ENCODE measurements at places on chromosomes 2 and 18.
A peak's percentile ranks its signal among the peaks of the same experiment; 100 is the strongest.

GRCh38 chr2:166067229-166067628 lies 60.6 kb downstream of the SCN1A start:
- no peak for DNase-seq

GRCh38 chr18:13257361-13257980 lies 38.9 kb downstream of the LDLRAD4 start:
- no peak for DNase-seq

DNA sequence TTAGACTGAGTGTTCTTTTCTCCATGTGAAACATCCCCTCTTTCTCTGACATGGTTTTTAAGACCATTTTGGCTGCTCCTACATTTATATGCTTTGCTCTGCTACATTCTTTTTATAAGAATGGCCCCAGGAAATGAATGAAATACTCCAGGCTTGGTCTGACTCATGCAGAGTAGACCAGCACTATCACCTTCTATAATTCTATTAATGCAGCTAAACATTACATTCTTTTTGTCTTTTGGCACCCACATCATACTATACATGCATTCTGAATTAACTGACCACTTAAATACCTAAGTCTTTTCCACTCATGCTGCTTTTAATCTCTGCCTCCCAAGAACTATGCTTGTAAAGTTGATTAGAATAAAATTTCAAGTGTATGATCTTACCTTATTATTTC lies 94.1 kb downstream of the AAK1 start:
- DNase-seq: no peak

DNA sequence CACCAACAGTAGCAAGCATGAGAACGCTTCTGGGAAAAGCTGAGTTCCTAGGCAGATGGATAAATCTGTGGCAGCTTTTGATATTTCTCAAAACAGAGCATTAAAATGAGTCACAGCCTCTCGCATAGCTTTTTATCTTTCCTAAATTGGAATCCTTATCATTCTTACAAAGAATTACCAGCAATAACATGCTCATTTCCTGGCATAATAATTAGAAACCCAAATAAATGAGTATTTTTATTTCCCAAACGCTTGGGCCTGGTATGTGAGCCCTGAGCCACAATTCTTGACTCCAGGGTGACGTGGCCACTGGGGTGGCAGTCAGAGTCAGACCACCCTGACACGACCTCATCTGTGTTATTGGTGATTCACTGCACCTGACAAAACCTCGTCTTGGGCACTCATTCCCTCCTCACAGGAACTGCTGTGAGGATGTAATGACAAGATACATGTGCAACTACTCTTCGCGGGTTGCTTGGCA lies 210.7 kb downstream of the ARL4C start:
- peak; percentile 41 for DNase-seq

DNA sequence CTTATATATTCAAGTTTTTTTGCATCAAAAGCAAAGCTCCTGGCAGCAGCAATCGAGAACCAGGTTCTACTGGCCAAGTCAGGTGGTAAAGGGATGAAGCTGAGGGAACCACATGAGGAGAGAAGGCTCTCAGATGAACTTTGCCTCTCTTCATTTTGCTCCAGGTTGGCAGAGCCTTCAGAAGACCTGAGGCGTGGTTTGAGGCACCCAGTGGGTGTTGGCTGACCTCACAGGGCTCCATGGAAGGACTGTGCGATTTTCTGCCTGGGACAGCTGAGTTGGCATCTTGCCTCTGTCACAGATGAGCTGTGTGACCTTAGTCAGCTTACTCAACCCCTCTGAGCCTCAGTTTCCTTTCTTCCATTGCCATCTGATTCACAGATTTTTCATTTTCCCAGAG lies 89.0 kb downstream of the INSIG2 start:
- DNase-seq: peak; percentile 23

GRCh38 chr18:65750389-65751154 lies at the start of gene CDH7:
TSS of gene CDH7 (plus strand) at chr18:65751012. CDS start at chr18:65762843, 11,831 bp downstream.
- no peak for DNase-seq

DNA sequence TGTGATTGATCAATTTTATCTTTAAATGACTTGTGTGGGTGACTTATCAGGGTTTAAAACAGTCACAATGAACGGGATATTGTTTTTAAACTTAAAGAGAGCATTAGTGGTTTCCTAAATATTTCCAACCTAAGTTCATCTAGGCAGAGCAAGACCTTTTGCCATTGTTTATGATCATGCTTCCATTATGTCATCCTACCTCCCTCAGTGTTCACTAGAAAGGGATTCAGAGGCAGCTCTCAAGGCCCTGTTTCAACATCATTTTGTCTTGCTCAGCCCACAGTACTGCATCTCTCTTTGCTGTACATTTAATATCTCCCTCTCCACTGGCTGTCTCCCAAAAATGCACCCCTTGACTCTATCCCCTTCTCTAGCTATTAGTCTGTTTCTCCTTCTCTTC lies 21.5 kb upstream of the PELI1 start:
- DNase-seq: no peak

DNA sequence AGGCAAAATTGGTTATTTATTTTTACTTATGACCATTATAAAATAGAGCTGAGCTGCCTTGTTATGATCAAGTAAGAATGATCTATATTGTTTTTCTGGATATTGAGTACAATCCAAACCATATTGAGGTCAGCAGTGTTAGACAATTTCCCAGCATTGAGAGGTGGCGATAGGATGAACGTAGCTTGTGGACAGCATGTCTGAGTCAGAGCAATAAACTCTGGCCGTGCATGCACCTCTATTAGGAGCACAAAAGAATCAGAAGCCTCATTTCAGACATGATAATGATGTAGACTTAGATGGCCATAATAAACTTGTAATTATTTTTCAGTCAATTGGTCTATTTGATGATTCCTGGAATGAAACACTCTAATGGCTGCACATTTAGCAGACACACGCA lies 491.6 kb downstream of the RIT2 start:
- no peak for DNase-seq

GRCh38 chr2:149538138-149538833 lies 49.3 kb downstream of the MMADHC start:
- DNase-seq: no peak

GRCh38 chr18:77082316-77082955 lies 50.1 kb downstream of the MBP start:
- no peak for DNase-seq

- DNase-seq: no peak
Measured at GRCh38 chr2:129318581-129319421, 660.7 kb upstream of the RAB6C start.

All from activated CD4-positive, alpha-beta T cell treated with anti-CD3 and anti-CD28 coated beads, Interleukin-2, Interleukin-6, amounts not matched to agents 100 ng/mL and 50 ng/mL, durations not matched to agents 16 hours and 8 hours (primary cell).